CD4-positive, alpha-beta memory T cell (primary cell): ENCODE measurements at places on chromosomes 7 and 10. TPM values are rescaled to one million over a fixed set of nuclear protein-coding genes. Genes with fewer than 3 reads are reported as not detected.

- no peak overlapping the region for H3K27ac ChIP-seq
- no peak overlapping the region for H3K4me3 ChIP-seq
- no peaks in the 10 kb centered on the region for H3K27me3 ChIP-seq
- H3K4me1 ChIP-seq: peaks cover 3% of the 10 kb centered on the region
- no peak for DNase-seq
Measured at GRCh38 chr7:139747662-139748372, 30.0 kb downstream of the HIPK2 start.

Gene ZNF22
- 26.9 TPM for total RNA-seq

GRCh38 chr10:87850742-87851205, 12.6 kb downstream of the KLLN start:
- peaks cover 6% of the 10 kb centered on the region for H3K4me1 ChIP-seq
- H3K27me3 ChIP-seq: no peaks in the 10 kb centered on the region
- no peak overlapping the region for H3K4me3 ChIP-seq
- H3K27ac ChIP-seq: no peak overlapping the region

GRCh38 chr10:97059006-97059871, 126.5 kb downstream of the SLIT1 start:
- H3K4me1 ChIP-seq: no peaks in the 10 kb centered on the region
- no peak overlapping the region for H3K27ac ChIP-seq
- H3K36me3 ChIP-seq: no peaks in the 10 kb centered on the region

DNA sequence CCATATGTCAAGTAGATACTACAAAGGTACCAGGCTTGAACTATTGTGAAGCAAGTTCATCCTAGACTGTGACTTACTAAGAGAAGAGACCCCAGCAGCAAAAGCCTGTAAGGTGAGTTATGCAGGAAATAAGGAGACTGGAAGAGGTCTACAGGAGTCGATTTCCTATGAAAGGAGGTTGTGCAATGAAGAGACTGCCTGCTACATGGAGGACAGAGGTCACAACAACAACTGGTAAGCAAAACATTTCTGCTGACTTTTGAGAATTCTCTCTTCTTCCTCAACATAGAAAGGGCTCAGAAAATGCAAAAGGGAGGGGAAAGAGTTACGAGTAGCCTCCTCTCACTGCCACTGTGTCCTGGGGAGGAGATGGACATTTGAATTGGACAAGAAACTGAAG, 42.4 kb downstream of the PDK4 start:
- no peaks in the 10 kb centered on the region for H3K27me3 ChIP-seq
- H3K36me3 ChIP-seq: no peaks in the 10 kb centered on the region
- no peak overlapping the region for H3K4me3 ChIP-seq
- DNase-seq: no peak

Gene IFIT1B
- total RNA-seq: not detected

Gene GNG11
- not detected for total RNA-seq

Gene NACAD
- not detected for total RNA-seq

- H3K27me3 ChIP-seq: no peaks in the 10 kb centered on the region
- no peak for DNase-seq
- no peak overlapping the region for H3K27ac ChIP-seq
- H3K36me3 ChIP-seq: no peaks in the 10 kb centered on the region
- H3K4me1 ChIP-seq: no peaks in the 10 kb centered on the region
Measured at GRCh38 chr10:112751651-112752050, 198.4 kb upstream of the TCF7L2 start.

GRCh38 chr7:113289140-113289740, 170.9 kb upstream of the SMIM30 start:
- H3K27me3 ChIP-seq: no peaks in the 10 kb centered on the region
- no peak overlapping the region for H3K27ac ChIP-seq
- H3K36me3 ChIP-seq: no peaks in the 10 kb centered on the region
- no peaks in the 10 kb centered on the region for H3K4me1 ChIP-seq
- no peak overlapping the region for H3K4me3 ChIP-seq

GRCh38 chr7:43834463-43835251, 34.7 kb downstream of the MRPS24 start:
- no peaks in the 10 kb centered on the region for H3K27me3 ChIP-seq
- peak overlapping the region; percentile 58 for H3K4me3 ChIP-seq
- peak overlapping the region; percentile 60 for H3K27ac ChIP-seq

Gene OPN1SW
- not detected for total RNA-seq

DNA sequence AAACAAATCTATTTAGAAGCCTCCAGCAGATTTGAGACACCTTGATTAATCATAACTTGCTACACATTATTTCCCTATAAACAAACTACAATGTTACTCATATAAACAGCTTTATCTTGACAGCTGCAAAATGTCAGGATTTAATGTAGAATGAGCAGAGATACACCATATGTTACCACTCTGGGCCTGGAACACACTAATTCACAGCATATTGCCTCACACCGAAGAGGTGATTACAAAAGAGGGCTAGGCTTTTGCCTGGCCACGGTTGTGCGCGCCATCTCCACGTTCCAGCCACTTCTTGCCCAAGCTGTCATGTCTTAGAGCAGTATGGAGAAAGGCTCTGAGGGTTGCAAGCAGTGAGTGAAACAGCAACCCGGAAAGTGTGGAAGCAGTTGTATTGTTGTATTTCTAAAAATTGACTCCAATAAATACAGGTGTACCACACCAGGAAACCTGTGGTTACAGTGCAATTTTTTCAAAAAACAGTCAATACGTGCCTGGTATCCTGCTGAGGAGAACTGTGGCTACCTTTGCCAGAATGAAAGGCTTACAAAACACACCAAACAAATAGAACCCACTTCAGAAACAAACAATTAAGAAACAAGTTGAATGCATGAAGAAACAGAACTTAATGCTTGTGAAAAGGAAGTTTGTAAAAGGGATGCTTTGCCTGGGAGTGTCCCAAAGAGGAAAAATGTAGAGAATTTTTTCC, 498.1 kb downstream of the PLXNA4 start:
- no peaks in the 10 kb centered on the region for H3K27me3 ChIP-seq
- H3K36me3 ChIP-seq: no peaks in the 10 kb centered on the region
- no peak overlapping the region for H3K4me3 ChIP-seq

- no peak overlapping the region for H3K4me3 ChIP-seq
- H3K27me3 ChIP-seq: no peaks in the 10 kb centered on the region
- H3K4me1 ChIP-seq: no peaks in the 10 kb centered on the region
- no peak overlapping the region for H3K27ac ChIP-seq
- no peak for DNase-seq
- no peaks in the 10 kb centered on the region for H3K36me3 ChIP-seq
Measured at GRCh38 chr7:105776986-105777910, 99.2 kb downstream of the ATXN7L1 start.

Gene NUTM2B
- total RNA-seq: 1.9 TPM

Gene PAPOLB
- total RNA-seq: not detected

Gene BLNK
- total RNA-seq: 0.19 TPM

GRCh38 chr7:101690061-101690460, 61.0 kb upstream of the MYL10 start:
- H3K36me3 ChIP-seq: no peaks in the 10 kb centered on the region
- H3K4me3 ChIP-seq: no peak overlapping the region
- H3K27ac ChIP-seq: no peak overlapping the region
- H3K4me1 ChIP-seq: no peaks in the 10 kb centered on the region
- DNase-seq: no peak

Gene PDCD4
- 358 TPM for total RNA-seq

GRCh38 chr10:34045571-34046190, 711.2 kb upstream of the NRP1 start:
- no peak overlapping the region for H3K27ac ChIP-seq
- no peaks in the 10 kb centered on the region for H3K27me3 ChIP-seq
- no peaks in the 10 kb centered on the region for H3K36me3 ChIP-seq
- DNase-seq: no peak
- no peak overlapping the region for H3K4me3 ChIP-seq
- H3K4me1 ChIP-seq: no peaks in the 10 kb centered on the region

- no peaks in the 10 kb centered on the region for H3K27me3 ChIP-seq
- H3K4me3 ChIP-seq: no peak overlapping the region
- H3K27ac ChIP-seq: no peak overlapping the region
Measured at GRCh38 chr10:33815776-33816175, 481.3 kb upstream of the NRP1 start.

Gene LRRD1
- total RNA-seq: not detected

Gene NPFFR1
- not detected for total RNA-seq

DNA sequence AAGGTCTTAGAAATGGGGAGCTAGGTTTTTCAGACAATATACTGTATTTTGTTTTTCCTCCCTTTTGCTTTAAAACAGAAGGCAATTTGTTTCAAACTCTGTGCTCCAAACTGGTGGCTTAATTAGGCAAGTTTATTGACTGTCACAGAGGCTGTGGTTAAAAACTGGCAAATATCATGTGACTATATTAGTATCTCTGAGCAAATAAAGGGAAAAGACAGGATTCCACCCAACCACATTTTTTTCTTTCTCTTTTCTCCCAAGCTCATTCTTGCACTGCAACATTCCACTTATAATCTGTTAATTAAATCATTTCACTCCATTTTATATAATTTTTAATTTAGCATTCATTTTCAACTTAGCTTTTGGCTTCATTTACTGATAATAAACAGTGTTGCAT, 615.8 kb downstream of the AUTS2 start:
- H3K27me3 ChIP-seq: no peaks in the 10 kb centered on the region
- no peak overlapping the region for H3K27ac ChIP-seq
- H3K36me3 ChIP-seq: no peaks in the 10 kb centered on the region

GRCh38 chr7:152862856-152863255, 103.3 kb downstream of the ACTR3B start:
- no peaks in the 10 kb centered on the region for H3K27me3 ChIP-seq
- no peak for DNase-seq
- no peak overlapping the region for H3K27ac ChIP-seq
- no peaks in the 10 kb centered on the region for H3K36me3 ChIP-seq

DNA sequence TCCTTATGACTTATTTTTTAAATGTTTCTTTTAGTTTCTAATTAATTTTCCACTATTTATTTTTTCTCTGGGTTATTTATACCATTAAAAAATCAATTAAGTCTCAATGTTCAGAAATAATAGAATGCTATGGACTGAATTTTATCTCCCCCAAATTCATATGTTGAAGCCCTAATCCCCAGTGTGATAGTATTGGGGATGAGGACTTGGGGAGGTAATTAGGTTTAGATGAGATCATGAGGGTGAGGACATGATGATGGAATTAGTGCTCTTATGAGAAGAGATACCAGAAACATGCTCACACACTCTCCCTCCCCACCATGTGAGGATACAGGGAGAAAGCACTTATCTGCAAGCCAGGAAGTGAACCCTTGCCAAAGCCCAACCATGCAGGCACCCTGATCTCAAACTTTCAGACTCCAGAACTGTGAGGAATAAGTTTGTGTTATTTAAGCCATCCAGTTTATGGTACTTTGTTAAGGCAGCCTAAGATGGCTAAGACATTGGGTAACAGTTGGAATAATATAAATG, 202.6 kb downstream of the MDFIC start:
- H3K4me1 ChIP-seq: peaks cover 10% of the 10 kb centered on the region
- no peak overlapping the region for H3K27ac ChIP-seq
- no peaks in the 10 kb centered on the region for H3K36me3 ChIP-seq
- DNase-seq: no peak

Gene SLC29A3
- 9.1 TPM for total RNA-seq

GRCh38 chr7:22559829-22560489, 60.0 kb upstream of the STEAP1B start:
- no peaks in the 10 kb centered on the region for H3K27me3 ChIP-seq
- H3K36me3 ChIP-seq: no peaks in the 10 kb centered on the region
- no peak overlapping the region for H3K4me3 ChIP-seq

GRCh38 chr7:26195867-26196657, 4.5 kb downstream of the HNRNPA2B1 start:
- H3K27ac ChIP-seq: peak overlapping the region; percentile 17
- no peaks in the 10 kb centered on the region for H3K27me3 ChIP-seq
- peaks cover 63% of the 10 kb centered on the region for H3K36me3 ChIP-seq
- H3K4me3 ChIP-seq: peak overlapping the region; percentile 21

GRCh38 chr7:137975221-137975620, 26.7 kb downstream of the CREB3L2 start:
- no peaks in the 10 kb centered on the region for H3K27me3 ChIP-seq
- H3K4me1 ChIP-seq: no peaks in the 10 kb centered on the region
- no peak overlapping the region for H3K4me3 ChIP-seq
- H3K27ac ChIP-seq: no peak overlapping the region
- no peaks in the 10 kb centered on the region for H3K36me3 ChIP-seq
- DNase-seq: no peak
